ENCODE measurements at places on chromosomes 2 and 18.
A peak's percentile ranks its signal among the peaks of the same experiment; 100 is the strongest.

- DNase-seq, result no peak
Measured at GRCh38 chr18:76660571-76661192, 161.7 kb upstream of the ZNF236 start.

DNA sequence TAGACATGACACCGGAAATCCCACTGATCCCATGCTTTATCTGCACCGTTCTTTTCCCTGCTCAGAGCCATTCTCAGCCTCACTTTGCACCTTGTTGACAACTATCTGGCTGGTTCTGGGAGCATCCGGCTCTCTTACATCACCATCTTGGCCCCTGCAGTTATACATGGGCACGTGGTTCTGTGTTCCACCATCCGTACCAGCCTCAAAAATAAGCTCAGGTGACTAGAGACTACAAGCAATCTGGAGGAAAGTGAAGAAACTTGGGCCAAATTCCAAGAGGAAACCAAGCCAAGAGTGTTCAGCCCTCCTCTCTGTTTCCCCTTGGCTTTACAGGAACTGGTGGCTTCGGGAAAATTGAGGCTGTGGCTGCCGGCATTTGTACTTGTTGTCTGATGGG lies 244.6 kb upstream of the ACVR2A start:
- no peak for DNase-seq

- no peak for DNase-seq
Measured at GRCh38 chr18:74486119-74486849, 9.9 kb upstream of the CNDP2 start.

- peak; percentile 47 for DNase-seq
Measured at GRCh38 chr2:240688553-240688919, 3.1 kb upstream of the AQP12A start.

DNA sequence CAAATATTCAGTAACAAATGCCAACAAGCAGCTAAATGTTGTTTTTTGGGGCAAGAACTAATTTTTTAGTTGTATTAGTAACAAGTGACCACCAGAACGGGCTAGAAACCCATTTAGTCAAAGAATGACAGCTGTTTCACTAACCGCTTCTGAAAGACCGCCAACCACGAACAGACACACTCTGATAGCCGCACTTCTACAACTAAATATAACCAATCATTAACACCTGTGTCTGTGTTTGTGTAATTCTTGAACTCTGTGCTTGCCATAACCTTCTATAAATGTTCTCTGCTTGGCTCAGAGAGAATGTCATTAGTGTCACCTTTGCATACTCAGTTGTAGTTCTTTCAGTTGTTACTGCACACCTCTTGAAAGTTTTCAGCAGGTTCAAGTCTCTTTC lies 526.3 kb upstream of the LRRTM1 start:
- DNase-seq, result no peak

DNA sequence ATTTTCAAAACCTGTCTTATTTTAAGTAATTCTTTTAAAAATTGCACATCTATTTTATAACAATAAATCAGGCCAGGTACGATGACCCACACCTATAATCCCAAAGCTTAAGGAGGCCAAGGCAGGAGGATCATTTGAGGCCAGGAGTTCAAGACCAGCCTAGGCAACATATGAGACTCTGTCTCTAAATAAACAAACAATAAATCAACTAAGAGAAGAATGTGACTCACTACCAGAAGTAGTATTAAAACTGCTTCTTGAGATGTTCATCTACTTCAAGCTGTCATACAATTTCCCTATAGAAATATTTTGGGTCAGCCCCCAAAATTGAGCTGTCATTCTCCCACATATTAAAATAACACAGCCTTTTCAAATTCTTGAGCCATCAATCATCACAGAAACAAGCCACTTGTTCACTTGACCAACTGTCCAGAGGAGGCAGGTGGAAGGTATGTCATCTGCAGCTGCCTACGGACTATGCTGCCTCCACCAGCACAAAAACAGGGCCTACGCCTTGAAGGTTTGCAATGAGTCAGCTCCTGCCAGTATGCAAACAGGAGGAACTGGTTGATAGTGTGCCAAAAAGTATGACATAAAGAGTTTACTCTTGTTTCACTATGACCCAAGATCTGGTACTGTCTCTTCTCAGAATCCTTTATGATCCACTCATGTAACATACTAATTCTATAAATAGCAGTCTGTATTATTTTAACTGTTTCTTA lies 33.6 kb downstream of the KIDINS220 start:
- no peak for DNase-seq

DNA sequence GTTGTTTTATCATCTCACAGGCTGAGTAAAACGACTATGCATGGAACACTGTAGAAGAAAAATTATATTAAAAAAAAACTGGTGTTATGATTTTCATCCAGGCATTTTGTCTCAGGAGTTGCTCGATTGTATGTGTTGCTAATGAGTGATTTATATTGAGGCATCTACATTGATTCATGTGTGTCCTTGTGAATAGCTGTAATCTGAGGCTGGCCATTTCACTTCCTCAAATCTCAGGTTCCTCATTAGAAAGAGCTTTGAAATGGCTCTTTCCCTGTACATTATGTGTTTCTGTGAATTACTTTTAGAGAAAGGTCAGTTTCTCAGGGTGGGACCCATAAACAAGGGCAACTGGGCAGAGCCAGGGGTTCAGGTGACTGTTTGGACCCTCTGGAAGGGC lies 2.3 kb downstream of the IL18R1 start:
- DNase-seq, result no peak

- no peak for DNase-seq
Measured at GRCh38 chr2:179605341-179605740, 256.1 kb downstream of the ZNF385B start.

DNA sequence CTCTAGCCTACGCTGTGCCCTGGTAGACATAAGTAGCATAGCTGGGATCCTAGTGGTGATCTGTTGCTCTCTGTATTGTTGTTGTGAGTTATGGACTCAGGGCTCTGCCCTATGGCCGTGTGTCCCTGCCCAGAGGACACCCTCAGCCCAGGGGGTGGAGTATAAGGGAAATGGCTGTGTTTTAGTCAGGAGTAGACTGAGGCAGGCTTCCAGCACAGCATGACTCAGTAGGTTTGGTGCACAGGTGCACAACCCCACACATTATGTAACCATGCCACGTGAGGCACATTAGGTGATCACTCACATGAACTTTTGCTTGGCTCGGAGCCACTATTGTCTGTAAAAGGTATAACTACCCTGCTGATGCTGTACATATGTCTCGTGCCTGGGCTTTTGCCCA lies 59.9 kb upstream of the PEX13 start:
- no peak for DNase-seq

DNA sequence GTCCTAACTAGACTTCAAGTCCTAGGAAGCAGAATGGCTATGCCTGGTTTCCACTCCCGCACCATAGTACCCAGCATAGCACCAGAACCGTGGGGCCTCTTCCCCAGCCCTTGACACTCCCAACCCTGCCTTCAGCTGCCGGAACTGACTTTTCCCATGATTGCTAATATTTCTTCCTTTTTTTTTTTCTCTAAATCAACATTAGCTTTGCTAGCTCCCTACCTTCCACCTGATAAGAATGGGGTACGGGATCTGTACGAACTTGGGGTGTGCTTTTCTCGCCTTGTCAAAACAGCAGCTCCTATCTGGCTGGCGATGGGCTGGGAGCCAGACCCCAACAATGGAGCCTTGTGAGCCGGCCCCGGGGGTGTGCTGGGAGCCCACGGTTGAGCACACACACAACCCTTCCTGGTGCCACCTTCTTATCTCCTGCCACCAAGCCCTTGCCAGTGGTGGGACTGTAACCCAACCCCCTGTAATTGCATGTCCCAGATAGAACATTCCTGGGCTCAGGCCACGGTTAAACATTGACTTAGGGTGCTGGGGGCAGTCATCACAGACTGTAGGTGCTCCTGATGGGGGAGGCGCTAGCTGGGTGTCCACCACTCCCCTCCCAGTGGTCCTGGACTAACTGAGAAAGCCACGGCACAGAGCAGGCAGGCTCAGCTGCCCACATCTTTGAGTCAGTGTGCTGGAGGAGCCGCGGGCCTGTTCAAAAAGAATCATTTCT lies 213.0 kb upstream of the HAAO start:
- DNase-seq, result peak; percentile 61

DNA sequence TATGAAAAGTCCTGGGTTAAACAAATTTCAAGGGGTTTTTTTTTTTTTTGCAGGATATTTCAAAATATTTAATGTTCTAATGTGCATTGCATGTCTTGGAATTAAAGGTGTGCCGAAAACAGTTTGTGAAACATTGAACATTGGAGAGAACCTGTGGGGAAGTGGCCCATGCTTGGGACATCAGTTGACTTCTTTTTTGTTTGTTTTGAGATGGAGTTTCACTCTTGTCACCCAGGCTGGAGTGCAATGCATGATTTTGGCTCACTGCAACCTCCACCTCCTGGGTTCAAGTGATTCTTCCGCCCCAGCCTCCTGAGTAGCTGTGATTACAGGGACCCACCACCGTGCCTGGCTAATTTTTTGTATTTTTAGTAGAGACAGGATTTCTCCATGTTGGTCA lies 71.0 kb upstream of the RAPH1 start:
- no peak for DNase-seq

DNA sequence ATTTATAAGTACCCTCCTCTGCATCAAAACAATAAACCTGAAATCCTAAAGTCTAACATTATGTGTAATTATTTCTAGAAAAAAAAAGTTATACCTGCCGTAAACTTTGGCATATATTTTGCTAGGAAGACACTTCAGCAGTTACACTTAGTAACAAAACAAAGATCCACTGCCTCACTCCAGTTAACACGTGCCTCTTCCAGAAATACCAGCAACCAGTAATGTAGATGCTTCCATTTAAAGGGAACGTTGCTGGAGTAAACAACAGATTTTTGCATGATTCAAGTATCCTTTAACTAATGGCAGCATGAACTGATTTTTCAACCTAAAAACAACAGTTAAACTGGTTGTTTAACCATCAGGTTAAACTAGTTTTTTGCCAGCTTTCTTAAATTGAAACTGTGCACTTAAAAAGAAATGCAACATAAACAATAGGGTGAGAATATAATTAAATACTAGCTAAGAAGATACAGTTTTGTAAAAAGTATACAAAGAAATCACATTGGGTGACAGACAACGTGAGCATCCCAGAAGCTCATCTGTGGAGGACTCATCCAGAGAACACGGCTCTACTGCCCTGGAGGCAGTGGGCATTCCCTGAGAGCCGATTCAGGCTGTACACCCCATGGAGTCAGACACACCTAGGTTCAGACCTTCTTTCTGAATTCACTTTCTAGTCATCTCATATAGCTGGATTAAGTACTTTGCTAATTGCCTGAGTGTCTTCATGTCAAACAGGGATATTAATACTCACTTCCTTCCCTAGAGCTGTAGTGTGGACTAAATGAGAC lies 22.3 kb downstream of the MGAT4A start:
- DNase-seq, result no peak

- DNase-seq, result peak; percentile 14
Measured at GRCh38 chr2:3021720-3022119, 355.9 kb downstream of the EIPR1 start.

DNA sequence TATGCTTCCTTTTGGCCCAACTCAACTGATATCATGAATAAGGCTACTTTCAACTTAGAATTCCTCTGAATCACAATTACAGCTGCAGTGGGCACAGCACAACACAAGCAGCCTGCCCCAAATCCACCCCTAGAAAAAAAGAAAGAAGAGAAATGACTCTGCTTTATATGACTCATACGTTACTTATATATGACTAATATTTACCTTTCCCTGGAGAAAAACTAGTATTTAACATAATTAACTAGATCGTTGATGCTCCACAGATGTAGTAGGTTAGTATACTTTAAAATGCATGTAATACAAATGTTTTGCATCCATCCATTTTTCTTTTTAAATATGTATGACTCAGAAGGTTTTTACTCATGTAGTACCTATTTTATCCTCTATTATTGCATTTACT lies 133.3 kb upstream of the UNC80 start:
- no peak for DNase-seq

- DNase-seq, result no peak
Measured at GRCh38 chr2:85763132-85763531, 9.3 kb downstream of the ATOH8 start.

- no peak for DNase-seq
Measured at GRCh38 chr2:190655113-190655512, 6.2 kb downstream of the NAB1 start.

DNA sequence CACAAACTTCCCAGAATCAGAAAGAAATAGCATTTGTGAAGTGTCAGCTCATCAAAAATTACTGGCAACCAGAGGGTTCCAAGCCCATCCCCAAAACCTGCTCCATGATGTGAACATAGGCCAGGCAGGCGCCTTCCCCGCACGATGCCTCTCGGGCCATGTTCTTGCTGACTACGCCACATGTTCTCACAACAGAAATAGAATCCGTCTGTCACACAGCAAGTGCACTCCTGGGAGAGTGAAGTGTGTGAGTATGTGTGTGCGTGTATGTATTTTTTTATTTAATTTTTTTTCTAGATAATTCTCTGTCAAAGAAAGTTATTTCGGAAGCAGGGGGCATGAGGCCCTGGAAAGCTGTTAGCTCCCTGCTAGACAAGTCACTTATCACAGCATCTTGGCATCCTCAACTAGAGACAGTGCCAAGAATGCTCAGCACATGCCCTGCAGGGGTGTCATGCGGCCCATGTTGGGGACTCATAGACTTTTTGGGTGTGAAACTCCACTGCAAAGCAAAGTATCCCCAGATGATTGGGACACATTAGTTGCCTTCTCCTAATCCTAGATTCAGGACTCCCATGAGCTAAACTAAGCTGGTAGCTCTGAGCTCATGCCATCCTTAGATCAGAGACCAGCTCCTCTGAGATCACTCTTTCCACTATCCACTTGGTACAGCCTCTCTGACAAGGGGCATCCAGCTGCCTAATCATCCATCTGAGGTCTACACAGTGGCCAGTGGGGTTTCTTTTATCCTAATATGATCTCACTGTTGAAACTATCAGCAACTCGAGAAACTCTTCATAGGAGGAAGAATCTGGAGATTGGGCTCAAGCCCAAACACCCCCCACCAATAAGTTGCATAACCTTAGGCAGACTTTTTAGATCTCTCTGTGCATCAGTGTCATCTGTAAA lies 53.2 kb upstream of the CYRIA start:
- DNase-seq, result no peak

- no peak for DNase-seq
Measured at GRCh38 chr18:45860492-45860891, 35.0 kb downstream of the SIGLEC15 start.

GRCh38 chr2:95344215-95344583 lies 47.1 kb downstream of the KCNIP3 start:
- no peak for DNase-seq

GRCh38 chr2:120472891-120473309 lies 127.0 kb downstream of the INHBB start:
- DNase-seq, result no peak

GRCh38 chr2:239339241-239339640 lies 61.6 kb downstream of the HDAC4 start:
- DNase-seq, result no peak

All from coronary artery (tissue), 2 donors.